Right lobe of liver (tissue), 6 donors: ENCODE measurements at places on chromosomes 12 and 14.
A peak's percentile ranks its signal among the peaks of the same experiment; 100 is the strongest.

DNA sequence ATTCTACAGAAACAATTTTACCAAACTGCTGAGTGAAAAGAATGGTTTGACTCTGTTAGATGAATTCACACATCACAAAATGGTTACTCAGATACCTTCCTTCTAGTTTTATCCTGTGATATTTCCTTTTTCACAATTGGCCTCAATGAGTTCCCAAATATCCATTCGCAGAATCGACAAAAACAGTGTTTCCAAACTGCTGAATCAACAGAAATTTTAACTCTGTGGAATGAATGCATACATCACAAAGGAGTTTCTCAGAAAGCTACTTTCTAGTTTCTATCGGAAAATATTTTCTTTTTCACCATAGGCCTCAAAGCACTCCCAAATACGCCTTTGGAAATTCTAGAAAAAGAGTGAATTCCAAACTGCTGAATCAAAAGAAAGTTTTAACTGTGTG lies 525.0 kb downstream of the ALG10 start:
- DNase-seq: no peak

DNA sequence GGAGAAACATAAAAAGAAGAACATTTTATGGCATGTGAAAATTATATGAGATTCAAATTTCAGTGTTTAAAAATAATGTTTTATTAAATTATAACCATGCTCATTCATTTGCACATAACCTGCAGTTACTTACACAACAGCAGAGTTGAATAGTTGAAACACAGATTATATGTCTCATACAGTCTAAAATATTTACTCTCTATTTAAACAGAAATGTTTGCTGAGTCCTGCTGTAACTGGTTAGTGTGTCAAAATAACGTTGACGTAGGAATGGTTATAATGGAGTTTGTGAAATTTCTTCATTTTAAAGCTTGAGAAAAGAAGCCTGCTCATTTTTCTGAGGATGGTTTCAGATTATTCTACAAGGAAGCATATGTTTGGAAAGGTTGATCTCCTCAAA lies 196.5 kb upstream of the GARIN2 start:
- DNase-seq: no peak

GRCh38 chr12:49263400-49263763 lies 1.5 kb upstream of the TUBA1C start:
- no peak for DNase-seq

DNA sequence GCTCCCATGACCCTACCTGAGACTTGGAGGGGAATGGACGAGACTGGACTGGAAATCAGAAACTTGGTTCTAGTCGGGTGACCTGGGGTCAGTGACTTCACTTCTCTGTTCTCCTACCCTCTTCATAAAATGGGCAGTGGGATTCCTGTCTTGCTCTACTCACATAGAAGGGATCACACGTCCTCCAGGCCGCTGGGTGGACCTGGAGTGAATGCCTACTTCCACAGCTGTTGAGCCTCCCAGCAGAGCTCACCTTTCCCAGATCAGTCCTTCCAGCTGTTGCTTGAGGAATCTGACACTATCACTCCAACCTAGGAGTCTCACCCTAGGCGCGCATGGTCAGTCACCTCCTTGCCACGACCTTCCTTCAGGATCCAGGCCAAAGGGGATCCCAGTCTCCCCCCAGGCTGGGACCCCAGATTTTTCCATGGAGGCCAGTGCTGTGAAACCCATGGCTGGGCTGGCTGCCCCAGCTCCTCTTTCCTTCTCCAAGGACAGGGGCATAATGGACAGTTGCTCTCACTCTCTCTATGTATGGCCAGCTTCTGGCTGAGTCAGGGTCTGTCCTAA lies 637 bp downstream of the ACVRL1 start:
- no peak for DNase-seq

DNA sequence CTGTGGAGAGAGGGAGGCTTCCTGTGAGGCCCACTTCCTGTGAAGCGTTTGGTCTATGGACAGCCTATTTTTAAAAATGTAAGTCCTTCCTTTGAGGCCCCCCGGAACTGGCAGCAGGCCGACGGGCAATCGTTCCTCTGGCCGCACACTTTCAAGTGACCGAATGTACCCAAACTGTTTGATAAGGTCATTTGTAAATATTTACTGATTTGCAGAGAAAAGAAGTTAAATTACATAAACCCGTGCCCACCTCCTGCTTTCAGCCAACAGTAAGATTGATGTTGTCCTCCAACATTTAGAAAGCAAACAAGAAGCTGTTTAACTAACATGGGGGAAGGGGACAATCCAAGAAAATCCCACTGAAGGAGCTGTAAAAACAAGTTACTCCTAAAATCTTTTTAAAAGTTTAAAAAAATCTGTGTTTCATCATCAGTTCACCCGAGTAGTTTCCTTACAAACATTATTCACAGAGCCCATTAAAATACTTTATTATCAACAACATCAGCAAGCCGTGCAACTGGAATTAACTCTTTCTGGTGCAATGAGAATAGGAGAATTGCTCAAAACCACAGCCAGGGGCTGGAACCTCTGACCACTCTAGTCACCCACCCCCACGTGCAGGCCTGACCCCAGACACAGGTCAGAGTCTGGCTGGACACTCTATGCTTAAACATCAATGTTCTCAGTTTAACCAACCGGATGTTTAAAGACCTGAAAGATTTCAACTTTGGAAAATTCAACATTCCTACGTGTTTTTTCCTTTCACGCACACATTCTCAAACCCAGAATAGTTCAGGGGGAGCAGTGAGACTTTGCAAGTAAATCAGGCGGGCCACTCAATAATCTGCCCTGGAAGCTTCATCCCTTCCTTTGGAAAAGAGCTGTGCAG lies 65.3 kb downstream of the FOXN3 start:
- peak; percentile 88 for DNase-seq

DNA sequence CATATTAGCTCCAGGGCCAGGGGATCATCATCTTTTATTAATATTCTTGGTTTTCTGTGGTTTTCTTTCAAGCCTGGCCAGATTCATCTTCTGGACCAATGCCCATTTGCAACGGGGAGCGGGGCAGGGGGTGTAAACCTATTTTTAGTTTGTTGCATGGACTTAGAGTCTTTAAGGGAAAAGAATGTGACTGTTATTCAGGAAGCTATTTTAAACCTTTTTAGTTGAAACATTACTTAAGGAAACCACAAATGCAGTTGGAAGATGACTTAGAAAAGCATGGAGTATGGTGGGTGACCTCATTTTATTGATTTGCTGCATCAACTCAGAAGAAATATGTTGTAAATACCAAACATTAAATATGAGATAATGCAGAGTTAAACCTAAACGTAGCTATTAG lies 368.4 kb upstream of the E2F7 start:
- no peak for DNase-seq

DNA sequence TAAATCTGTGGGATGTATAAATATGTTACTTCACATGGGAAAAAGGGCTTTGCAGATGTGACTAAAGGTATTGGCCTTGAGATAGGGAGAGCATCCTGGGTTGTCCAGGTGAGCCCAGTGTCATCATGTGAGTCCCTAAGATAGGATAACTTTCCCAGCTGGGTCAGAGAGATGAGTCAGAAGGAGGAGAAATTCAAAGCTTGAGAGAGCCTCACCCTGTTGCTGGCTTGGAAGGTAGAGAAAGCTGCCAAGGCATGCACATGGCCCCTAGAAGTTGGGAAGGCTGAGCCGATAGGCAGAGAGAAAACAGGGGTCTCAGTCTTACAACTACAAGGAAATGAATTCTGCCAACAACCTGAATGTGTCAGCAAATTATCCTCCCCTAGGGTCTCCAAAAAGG lies 213.0 kb downstream of the ADGRD1 start:
- DNase-seq: no peak

DNA sequence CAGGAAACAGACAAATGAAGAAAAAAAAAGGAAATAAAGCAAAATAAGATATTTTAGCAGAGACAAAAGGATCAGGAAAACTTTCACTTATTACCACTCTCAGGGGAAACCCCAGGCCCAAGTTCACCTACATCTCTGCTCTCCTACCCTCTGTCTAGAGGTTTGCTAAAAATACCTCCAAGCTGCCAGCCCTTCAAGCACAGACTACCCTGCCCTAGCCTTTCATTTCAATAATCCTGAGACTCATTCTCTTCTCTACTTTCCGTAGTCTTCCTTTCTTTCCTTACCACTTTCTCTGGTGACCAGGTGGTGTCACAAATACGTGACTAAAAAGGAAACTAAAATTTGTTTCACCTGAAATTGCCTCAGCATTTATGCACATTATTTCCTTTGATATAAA lies 33.8 kb downstream of the RPAP3 start:
- DNase-seq: no peak

DNA sequence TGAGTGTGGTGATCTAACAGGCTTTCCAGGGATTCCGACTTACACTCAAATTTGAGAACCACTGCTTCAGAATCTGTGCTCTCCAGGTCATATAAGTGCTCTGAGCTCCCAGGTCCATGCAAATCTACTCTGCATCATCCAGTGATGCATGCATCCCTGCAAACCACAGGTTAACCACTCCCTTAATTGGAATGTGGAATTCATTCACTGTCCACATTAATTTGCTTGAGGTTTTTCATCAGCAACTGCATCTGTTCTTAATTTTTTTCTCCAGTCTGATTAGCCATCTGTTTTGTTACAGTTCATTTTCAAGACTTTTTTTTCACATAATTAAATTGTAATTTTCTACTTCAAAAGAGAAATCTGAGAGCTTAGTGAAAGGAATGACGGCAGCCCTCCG lies 43.4 kb upstream of the RIN3 start:
- no peak for DNase-seq

- no peak for DNase-seq
Measured at GRCh38 chr12:114662512-114663177, 21.3 kb downstream of the TBX3 start.

DNA sequence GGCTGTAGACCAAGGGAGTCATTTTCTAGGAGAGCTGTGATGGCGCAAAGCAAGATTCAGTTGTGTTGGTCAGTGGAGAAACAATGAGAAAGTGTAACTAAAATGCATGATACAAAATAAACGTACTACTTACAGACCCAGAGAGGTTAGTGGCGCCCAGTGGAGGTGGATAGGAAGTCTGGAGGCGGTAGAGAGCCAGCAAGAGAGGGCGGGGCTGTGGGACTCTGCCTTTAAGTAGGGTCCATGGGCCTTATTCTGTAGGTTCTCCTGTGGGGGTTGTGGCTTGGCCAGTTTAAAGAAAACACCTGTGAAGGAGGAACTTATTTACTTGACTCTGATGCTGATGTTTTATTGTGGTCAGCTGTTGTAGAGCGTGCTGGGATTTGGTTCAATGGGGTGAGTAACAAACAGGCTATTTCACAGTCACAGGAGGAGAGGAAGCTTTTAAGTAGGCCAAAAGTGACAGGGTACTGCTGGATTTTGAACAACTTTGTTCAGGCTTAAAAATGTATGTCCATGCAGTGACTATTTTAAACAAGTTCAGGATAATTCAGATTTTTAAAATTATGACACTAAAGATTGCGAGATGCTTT lies 1097.7 kb downstream of the TMTC2 start:
- no peak for DNase-seq

DNA sequence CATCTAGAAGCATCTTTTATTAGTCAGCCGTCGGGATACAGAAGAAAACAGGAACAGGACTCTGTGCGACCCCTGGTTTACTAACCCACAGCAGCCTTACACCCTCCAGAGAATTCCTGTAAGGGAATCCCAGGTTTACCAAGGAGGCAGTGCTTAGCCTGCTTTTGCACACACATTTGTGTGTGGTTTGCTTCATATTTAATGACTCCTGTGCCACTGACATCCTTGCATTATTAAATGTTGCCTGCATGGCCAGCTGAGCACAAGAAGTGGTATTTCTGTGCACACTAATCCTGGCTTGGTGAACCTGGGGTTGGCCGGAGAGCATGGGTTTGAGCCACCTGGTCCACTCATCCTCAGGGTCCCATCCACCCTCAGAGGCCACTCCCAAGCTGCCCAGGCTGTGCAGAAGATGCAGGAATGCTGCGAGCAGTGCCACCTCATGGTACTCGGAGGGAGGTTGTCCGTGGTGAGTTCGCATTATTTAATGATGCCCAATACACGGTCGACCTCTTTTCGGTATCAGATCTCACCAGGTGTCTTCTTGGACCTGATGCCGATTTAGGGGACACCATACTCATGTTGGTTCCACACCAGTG lies 152.4 kb upstream of the RTL1 start:
- no peak for DNase-seq

- DNase-seq: no peak
Measured at GRCh38 chr12:19397534-19397933, 41.8 kb upstream of the AEBP2 start.

DNA sequence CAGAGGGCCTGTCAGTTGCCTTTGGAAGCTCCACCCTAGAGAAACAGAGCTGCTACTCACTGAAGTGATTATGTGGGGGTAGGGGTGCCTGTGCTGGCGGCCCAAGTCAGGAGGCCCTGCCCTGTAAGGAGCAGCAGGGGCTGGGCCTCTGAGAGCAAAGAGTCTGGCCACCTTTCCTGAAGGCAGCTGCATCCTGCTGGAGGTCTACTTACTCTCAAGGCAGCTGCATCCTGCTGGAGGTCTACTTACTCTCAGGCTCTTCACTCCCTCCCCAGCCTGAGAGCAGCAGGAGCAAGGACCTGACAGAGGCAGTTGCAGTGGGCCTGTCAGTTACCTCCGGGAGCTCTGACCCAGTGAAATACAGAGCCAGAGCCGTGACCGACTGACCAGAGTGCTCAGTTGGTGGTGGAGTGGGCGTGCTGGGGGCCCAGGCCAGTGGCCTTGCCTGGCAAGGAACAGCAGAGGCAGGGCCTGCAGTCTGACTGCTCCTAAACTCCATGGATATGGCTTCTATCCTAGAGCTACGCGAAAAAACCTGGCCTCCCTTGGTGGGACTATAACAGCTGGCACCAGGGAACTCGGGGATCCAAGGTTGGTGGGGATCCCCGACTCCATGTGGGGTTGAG lies 32.3 kb downstream of the RAD51B start:
- DNase-seq: no peak

DNA sequence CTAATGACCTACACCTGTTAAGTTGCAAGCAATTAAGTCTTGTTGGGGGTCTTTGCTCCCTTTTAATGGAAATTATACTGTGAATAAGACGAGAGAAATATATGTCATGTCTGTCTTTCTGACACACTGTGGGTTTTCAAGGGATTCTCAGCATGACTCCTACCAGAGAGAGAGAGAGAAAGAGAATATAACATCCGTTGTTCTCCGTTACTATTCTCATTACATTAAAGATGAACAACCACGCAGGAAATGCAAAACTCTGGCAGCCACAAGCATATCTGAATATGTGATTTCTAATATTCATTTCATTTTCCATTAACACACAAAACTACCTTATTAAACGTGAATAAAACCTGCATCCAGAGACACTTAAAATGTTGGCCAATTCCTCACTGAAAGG lies 67.3 kb upstream of the EGLN3 start:
- no peak for DNase-seq

- peak; percentile 61 for DNase-seq
Measured at GRCh38 chr14:95432144-95433093, 84.0 kb downstream of the SYNE3 start.

GRCh38 chr12:21509768-21510167 lies 8.2 kb downstream of the GOLT1B start:
- no peak for DNase-seq
